Stimulated activated CD4-positive, alpha-beta T cell treated with anti-CD3 and anti-CD28 coated beads, Interleukin-1b, Interleukin-23, amount 100 ng/mL, for 4 hours (primary cell): ENCODE measurements at places on chromosomes 11 and 22.

- DNase-seq, result no peak
These were observed 56.4 kb downstream of the TRAF6 start for GRCh38 chr11:36453678-36454077.

DNA sequence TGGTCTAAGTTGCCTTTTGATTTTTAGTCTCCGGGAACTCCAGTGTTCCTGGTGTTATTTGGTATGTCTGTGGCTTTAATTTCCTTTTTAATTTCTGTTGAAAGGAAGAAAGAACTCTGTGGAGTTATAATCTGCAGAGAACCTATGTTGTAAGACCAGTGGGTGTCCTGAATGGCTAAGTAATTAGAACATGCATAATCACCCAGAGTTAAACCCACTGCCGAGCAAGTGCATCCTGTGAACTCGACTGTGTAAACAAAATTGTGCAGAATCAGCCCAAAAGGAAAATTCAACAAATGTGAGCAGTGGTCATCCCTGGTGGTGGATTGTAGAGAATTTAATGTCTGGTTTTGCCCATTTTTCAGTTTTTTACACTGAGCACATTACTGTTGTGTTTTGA lies 162.5 kb downstream of the COMMD9 start:
- DNase-seq, result no peak

DNA sequence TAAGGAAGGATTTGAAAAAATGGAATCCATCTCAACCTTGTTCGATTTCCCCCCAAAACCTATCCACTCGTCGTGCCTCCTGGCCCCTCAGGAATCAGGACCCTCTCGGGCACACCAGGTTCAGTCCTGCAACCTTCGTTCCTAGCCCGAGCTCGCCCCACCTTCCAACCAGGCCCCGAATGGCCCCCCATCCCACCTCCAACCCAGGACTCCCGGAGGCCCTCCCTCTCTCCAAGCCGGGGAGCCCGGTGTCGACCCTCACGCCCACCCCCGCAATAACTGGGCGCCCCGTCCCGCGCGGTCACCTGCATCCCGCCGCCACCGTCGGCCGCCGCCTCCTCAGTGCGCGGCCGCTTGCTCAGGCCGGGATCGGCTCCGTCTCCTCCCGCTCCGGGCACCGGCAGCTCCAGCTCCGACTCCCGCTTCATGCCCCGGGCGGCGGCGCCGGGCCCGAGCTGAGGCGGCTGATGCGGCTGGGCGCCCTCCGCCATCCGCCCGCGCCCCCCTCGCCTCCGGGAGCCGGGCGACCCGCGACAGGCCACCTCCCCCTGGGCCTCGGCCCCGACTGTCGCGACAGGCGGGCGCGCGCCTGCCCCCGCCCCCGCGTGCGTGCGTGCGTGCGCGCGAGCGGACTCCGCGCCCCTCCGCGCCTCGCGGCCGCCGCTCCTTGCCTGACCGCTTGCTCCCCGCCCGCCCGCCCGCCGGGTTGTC lies 534 bp downstream of the RBFOX2 start:
- DNase-seq, result no peak

DNA sequence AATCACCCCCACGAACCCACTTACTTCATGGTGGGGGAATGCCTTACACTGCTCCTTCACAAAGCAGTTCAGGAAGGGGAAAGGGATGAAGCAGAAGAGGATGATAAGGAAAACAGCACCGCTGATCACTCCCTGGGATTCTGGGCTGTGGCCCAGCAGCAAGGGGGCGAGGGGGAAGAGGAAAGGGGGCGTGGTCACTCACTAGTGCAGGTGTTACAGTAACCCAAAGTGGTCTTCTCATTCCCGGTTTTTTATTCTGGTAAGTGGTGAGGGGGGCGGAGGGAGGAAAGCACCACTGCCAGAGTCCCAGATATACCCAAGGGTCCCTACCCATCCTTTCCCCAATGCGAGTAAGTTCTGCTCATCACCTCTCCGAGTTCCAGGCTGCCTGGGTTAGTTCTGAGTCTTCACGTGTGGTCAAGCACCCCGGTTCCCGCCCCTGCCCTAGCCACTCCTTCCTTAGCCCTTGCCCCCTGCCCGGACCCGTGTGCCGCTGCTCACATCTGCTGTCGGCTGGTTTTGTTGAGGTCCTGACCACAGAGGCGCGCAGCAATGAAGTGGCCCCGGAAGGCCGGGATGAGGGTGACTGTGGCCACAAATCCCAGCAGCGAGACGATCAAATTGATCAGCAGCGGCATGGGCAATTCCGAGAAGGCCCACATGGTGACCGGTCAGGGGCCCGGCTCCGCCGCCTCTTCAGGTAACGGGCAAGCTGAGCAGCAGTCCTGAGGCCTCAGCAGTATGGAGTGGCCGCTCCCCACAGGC lies 477 bp downstream of the DPAGT1 start:
- DNase-seq, result no peak

DNA sequence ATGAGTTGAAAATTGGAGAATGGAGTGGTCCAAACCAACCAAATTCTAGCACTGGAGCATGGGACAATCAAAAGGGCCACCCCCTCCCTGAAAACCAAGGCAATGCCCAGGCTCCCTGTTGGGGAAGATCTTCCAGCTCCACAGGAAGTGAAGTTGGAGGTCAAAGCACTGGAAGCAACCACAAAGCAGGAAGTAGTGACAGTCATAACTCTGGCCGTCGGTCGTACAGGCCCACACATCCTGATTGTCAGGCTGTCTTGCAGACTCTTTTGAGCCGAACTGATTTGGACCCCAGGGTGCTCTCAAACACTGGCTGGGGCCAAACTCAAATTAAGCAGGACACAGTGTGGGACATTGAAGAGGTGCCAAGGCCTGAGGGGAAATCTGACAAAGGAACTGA lies 80.5 kb upstream of the ADSL start:
- DNase-seq, result no peak

DNA sequence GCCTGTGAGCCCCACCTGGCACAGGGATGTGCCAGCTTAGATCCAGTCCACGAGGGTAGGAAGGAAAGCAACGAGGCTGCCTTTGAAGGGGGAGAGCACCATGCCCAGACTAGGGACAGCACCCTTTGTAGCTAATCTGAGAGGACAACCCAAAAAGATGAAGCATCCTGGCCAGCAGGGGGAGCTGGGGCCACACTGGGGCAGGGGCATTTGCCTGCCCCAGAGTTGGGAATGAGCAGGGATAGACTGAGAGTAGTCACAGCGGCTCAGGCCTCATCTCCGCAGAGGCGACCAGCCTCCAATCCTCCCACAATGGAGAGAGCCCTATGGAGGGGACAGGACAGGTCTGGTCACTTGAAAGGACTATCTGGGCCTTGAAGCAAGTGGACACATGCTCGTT lies 16.4 kb downstream of the LMO1 start:
- peak; percentile 7 for DNase-seq

- DNase-seq, result no peak
These were observed 16.9 kb downstream of the FXYD6 start for GRCh38 chr11:117859488-117860112.

GRCh38 chr11:120184371-120184945 lies 26.4 kb upstream of the OAF start:
- no peak for DNase-seq

DNA sequence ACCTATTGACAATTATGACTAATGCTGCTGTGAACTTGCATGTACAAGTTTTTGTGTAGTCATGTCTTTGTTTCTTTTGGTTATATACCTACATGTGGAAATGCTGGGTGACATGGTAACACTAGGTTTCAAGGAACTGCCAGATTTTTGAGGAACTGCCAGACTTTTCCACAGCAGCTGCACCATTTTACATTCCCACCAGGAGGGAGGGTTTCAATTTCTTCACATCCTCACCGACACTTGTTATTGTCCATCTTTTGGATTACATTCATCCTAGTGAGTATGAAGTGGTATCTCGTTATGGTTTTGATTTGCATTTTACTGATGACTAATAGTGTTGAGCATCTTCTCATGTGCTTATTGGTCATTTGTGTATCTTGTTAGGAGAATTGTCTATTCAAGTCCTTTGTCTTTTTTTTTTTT lies 13.3 kb downstream of the CLDN5 start:
- no peak for DNase-seq

- no peak for DNase-seq
These were observed 37.4 kb downstream of the COMMD9 start for GRCh38 chr11:36251823-36252222.

DNA sequence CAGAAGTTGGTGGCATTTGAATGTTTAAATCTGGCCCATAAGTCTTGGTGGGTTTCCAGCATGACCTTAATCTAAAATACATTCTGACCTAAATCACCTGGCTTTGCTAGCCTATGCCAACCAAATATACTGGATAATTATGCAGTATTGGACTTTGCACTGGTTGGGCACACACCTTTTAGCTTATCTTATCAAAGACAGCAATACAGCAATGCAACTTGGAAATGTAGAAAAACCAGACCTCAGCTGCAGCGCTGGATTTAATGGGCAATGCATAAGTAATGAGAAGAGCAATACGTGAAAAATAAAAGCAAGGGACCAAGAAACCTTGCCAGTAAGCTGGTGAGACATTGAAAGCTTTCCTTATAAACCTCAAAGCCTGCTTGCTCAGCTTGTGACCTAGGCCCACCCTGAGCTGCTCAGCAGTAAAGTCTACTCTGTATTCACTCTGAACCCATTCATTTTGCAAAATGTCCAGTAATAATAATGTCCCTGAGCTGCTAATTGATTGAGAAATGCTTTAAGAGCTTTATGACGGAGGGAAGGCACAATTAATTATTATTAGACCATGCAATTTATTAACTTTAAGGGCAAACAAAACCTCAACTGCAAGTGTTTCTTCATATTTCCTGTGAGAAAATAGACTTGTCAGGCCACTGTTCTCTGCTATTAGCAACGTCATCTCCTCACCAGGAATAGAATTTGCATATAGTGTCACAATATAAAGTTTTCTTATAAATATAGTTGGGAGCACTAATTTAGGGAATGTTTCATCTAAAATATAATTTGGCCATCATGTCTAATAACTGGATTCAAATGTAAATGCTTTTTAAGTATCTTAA lies 49.4 kb upstream of the CEP295 start:
- no peak for DNase-seq

DNA sequence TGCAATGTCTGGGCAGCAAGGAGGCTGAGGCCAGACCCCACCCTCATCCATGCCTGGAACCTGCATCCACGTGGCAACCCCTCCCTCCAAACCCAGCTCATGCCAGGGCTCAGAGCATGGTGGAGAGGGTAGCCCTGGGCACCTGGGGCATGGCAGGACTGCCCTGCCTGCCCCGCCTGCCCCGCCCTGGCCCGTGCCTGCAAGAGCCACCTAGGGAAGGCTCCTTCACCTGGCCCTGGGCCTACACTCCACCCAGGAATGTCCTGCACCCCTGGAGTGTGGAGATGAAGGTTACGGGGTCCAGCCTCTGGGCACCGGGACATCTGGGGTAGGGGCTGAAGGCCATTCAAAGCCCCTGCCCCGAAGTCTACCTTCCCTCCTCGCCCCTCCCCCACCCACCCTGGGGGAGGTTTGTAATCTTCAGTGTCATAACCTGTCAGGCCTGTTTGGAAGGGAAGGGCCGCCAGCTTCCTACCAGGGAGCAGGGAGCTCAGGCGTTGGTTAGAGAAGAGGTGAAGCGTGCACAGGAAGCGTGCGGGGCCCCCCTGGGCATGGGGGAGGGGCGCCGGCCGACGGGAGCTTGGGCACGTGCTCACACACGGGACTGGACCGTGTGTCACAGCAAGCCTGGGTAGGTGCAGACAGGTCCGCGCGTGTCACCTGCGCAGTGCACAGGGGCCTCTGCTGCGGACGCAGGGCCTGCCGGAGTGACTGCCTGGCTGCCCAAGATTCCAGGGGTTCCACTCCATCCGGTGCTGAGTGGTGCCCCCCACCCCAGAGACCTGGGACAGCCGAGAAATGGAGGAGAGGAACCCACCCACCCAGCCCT lies 30.7 kb upstream of the TH start:
- DNase-seq, result no peak

DNA sequence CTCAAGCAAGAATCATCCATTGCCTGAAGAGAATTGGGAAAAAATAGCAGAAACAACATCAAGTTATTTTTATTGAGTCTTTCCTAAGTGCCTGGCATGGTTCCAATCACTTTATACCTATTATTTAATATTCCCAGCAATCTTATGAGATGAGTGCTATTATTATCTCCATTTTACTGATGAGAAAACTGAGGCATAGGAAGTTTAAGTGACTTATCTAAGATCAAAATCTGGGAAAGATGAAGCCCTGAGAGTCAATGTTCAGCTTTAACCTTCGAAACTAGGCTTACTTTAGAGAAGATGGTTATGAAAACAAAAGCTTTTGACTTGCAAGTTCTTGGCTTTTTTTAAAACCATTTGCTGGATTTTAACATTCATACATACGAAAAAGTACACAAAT lies 141.6 kb downstream of the APIP start:
- no peak for DNase-seq

DNA sequence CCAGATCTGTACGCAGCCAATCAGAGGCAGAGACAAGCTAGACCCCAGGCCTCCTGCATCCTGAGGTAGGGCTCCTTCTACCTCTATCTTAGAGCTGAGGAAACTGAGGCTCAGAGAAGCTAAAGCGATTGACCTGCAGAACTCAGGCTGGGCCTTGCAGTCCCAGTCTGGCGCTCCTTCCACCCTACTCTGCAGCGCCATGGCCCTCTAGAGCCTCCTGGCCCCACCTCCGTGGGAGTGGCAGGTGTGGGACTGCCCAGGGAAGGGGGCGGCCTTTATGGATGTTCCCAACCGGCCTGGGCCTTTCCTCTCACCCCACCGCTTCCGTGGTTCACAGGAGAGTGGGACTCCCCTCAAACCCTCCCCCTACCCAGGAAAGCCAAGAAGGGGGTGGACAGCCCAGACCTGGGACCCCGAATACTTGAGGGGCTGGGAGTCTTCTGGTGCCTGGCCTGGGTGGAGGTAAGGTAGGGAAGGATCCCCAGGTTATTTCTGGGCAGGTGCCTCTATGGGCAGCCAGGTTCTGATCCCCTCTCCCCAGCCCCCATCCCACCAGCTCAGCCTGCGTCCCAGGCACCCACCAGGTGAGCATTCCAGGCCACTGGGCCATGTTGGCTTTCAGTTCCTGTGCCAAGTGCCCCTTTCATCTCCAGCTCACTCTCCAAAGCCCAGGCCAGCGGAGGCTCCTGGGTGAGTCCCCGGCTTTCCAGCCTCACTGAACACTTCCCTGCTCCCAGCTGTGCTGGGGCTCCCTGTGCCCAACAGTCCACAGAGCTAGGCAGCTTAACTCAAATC lies 3.0 kb downstream of the WNT11 start:
- no peak for DNase-seq

GRCh38 chr11:72217841-72218240 lies 1.2 kb downstream of the FOLR2 start:
- DNase-seq, result no peak
